ENCODE measurements at places on chromosomes 2 and 18.

- DNase-seq, result peak; percentile 28
Observed at GRCh38 chr18:59631583-59632181, 65.5 kb downstream of the CCBE1 start.

- no peak for DNase-seq
Observed at GRCh38 chr18:38241216-38241615, 675.6 kb upstream of the CELF4 start.

- peak; percentile 66 for DNase-seq
Observed at GRCh38 chr2:174546519-174547506, 50.8 kb downstream of the WIPF1 start.

DNA sequence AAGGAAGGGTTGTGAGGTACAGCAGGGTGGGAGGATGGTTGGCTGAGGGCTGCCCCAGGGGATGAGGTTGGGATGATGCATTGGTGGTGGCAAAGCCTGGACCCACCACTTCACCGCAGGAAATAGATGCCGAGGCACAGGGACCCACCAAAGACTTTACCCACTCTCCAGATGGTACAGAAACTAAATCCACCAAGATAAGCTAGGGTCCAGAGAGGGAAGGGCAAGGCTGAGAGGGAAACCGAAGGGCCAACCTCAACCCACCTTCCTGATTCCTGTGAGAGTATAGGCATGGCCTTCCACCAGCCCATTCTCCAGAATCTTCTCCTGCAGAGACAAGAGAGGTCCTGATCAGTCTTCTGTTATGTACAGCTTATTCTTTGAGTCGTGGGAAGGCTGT, 18.1 kb downstream of the CAPN14 start:
- no peak for DNase-seq

DNA sequence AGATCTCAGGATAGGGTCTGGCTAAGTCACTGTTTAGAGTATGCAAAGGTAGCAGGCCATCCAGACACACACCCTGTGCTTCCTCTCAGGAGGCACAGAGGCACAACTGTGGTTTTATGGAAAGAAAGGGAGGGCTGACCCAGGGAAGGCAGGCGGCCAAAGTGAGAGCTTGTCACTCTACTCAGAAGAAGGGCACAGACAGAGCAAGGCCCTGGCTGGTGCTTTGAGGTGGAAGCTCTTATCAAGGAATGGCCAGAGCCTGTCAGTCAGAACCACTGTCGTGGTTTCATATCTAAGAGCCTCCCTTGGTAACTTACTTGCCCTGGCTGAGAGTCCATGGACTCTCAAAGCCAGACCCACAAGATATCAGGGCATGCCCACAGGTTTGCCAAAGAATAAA, 40.7 kb downstream of the SLC9A2 start:
- peak; percentile 93 for DNase-seq

DNA sequence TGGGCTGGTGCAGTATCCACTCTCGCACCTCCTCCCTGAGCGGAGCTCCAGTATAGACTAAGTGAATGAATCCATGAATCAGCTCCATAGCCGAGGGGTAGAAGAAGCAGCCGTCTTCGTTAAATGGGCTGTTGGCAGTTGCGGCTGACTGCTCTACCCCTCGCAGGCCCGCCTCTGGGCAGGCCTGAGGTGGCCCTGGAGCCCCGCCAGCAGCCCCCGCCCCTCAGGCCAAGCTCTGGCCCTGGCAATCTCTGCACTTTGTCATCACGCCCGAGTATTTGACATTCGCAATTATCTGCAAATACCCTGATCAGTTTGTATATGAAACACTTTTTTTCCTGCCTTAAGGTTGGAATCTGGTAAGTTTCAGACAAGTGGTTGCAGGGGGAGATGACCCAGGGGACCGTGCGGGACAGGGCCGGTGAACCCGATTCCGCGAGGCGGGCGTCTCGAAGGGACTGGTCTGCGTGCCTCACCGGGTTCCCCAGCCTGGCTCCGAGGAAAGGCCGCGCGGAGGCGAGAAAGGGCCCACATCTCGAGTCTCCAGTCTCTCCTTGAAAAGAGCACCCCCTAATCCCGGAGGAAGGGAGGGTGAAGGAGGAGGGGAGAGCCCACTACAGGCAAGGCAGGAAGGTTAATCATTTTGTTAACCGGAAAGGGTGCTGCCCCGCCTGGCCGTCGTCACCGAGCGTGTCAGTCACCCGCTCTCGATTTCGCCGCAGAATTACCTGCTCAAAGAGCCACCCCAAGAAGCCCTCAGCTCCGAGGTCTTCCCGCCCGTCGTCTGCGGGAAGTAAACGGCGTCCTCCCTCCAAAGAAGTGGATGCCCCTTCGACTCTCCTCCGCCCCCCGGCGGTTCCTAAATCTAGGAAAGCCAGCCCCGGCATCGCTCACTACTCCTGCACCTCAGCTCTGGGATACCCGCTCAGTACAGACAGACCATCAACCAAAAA, 11.1 kb upstream of the SATB2 start:
- DNase-seq, result no peak

DNA sequence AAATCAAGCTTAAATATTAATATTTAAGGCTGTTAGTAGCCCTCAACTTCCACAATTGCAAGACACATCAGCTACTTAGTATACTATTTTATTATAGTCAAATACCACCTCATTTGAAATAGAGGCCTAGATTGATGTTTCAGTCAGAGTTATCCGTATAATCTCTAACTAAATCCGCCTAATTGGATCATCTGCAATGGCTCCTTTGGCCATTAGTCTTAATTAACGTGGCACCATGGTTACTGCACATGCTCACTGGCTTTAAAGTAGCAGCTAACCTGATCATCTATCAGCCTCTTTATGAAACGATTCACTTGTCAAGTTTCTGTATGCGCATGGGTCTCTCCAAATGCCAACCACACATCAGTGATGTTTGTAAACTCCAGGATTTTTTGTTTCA, 112.3 kb downstream of the COLEC12 start:
- no peak for DNase-seq

- DNase-seq, result peak; percentile 38
Observed at GRCh38 chr18:21599585-21600525, 649 bp downstream of the ESCO1 start.

- DNase-seq, result peak; percentile 87
Observed at GRCh38 chr2:148495586-148495985, 149.0 kb upstream of the EPC2 start.

- DNase-seq, result no peak
Observed at GRCh38 chr2:112949456-112949855, 28.4 kb upstream of the IL36G start.

DNA sequence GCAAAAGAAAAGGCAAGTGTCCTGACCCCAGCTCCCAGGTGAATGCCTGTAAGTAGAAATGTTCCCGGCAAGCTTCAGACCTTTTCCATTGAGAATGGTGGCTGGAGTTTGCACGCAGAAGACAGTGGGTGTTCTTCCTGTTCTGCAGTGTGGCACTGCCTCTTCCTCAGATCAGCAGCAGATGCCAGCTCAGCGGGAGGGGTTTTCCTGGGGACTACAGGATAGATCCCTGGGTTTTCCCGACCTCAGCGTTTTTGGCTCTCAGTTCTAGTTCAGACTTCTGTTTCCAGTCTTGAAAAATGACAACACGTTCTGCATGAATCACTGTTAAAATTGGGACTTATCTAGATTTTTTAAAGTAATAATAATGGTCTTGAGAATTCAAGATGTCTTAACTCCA, 39.2 kb downstream of the GRHL1 start:
- no peak for DNase-seq

DNA sequence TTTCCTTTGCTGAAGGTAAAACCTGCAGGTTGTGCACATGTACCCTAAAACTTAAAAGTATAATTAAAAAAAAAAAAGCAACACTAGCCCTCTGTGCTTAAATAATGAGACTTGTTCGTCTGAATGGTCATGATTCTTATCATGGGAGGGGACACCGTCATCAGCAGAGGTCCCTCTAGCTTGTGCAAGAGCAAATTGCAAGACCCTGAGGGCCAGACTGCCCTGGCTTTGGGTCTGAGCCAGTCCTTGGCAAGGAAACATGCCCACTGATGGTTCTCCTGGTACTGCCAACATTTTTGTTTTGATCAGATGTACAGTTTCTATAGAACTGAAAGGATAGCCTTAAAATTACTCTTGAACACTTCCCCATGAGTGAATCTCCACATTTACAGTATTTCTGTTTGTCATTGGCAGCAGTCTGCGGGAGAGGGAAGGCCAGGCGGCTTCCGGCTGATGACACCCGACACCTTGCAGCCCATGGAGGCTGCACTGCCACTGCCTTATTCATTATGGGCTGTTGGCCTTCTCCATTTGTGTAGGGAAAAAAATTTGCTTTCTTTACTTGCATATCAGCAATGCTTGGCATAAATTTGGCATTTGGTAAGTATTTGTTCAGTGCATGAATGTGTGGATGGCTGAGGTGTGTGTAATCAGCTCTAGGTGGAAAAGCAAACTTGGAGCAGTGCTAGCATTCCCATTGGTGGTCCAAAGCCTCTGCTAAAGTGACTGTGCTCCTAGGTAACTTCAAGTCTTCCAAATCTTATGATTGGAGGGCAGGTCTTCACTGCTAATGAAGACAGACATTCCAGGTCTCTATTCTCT, 161.6 kb upstream of the ALKAL2 start:
- DNase-seq, result no peak

DNA sequence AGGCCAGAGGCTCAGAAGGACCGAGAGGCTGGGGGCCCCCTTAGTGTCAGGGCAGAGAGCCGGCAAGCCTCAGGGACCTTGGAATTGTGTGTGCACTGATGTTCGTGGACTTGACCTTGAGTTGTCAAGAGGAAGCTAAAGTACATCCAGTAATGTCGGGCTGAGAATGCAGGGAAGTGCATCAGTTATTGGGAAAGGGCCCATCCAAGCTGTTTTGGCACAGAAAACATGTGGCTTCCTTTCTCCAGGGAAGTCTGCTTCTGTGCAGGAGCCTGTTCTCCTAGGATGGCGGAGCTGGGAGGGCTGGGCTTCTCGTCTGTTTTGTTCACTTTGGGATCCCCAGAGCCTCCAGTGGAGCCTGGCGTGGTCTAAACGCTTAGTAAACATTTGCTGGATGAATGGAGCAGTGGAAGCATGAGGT, 23.7 kb downstream of the ATOH8 start:
- DNase-seq, result no peak

DNA sequence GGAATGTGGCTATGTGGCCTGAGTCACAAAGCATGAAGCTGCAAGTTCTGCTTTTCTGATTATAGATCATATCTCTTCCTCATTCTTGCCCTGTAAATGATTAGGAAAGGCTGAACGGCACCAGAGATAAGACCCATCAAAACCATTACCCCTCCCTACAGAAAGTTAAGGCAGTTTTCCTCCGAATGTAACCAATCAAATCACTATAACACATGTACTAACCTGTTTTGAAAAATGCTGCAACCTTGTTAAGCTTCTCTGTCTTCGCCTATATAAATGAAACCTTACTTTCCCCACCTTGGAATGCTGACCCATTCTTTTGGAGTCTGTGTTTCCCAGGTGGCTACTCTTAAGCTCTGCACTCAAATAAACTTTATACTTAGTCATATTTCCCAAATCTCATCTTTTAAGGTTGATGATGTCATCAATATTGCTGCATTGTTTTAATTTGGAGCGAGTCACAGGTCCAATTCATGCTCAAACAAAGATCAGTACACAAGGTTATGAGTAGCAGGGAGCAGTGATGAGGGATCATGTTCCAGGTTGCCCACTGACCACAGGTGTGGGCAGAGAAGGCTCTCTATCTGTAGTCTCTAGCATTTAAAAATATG, 662.3 kb downstream of the IRS1 start:
- DNase-seq, result peak; percentile 75

DNA sequence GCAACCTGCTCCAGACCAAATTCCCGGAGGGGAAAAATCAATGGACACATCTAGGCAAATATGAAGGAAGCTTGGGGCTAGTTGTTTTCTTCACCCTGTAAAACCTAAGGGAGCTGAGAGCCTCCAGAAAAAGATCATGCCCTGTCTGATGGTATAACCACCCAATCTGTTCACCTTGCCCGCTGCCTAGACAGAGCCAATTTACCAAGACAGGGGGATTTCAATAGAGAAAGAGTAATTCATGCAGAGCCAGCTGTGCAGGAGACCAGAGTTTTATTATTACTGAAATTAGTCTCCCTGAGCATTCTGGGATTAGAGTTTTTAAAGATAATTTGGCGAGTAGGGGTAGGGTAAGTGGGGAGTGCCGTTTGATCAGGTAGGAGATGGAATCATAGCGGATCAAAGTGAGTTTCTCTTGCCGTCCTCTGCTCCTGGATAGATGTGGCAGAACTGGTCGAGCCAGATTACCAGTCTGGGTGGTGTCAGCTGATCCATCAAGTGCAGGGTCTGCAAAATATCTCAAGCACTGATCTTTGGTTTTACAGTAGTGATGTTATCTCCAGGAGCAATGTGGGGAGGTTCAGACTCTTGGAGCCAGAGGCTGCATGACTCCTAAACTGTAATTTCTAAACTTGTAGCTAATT, 35.1 kb upstream of the B4GALT6 start:
- DNase-seq, result no peak

DNA sequence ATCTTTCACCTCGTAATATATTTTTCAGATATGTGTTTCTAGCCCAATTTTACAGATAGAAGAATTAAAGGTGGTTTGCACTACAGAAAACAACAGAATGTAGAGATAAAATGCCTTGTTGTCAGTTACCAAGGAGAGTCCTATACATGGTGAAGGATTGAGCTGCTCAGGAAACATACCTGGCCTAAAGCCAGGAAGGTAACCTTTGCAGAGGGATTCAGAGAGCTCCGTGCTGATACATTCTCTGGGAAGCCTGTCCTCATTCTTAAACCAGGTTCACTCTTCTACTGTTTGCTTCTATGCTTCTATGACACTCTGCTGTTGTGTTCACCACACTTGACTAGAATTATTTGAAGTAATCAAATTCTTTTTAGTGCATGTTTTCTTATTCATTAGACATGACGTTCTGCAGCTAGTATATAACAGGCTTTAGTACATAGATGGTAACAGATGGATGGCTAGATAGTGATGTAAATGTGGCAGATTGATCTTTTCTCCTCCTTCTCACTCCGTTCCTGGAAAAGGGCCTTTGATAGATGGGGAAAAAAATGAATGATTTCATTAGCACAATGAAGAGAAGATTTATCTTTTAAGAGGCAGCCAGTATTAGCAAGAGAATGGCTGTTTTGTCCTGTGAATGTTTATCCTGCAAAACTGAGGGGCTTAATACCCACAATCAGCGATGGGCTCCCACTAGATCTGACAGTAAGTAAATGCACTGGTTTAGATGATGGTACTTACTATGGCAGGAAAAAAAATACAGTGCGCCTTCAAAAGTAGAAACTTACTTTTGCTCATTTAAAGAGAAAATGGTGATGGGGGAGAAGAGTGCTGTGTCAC, 589.6 kb upstream of the FAM98A start:
- no peak for DNase-seq

DNA sequence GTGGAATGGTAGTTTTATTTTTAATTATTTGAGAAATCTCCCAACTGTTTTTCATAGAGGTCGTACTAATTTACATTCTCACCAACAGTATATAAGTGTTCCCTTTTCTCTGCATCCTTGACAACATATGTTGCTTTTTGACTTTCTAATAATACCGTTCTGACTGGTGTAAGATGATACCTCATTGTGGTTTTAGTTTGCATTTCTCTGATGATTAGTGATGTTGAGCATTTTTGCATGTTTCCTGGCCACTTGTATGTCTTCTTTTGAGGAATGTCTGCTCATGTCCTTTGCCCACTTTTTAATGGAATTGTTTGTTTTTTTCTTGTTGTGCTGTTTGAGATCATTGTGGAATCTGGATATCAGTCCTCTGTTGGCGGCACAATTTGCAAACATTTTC, 242.5 kb downstream of the ZNF521 start:
- DNase-seq, result no peak

- DNase-seq, result no peak
Observed at GRCh38 chr2:168158586-168158985, 88.8 kb downstream of the STK39 start.

All from hematopoietic multipotent progenitor cell treated with erythropoietin and hydrocortisone succinate and interleukin-3 and kit ligand, for 6 days (in vitro differentiated cells).